Activated CD8-positive, alpha-beta memory T cell treated with anti-CD3 and anti-CD28 coated beads, Interleukin-2, amount 10 ng/mL, durations not matched to agents 7 days and 5 days (primary cell): ENCODE measurements at places on chromosomes 5 and 9. TPM values are rescaled to one million over a fixed set of nuclear protein-coding genes. Genes with fewer than 3 reads are reported as not detected.

GRCh38 chr5:174459832-174460448, 264.4 kb upstream of the MSX2 start:
- DNase-seq: no peak

DNA sequence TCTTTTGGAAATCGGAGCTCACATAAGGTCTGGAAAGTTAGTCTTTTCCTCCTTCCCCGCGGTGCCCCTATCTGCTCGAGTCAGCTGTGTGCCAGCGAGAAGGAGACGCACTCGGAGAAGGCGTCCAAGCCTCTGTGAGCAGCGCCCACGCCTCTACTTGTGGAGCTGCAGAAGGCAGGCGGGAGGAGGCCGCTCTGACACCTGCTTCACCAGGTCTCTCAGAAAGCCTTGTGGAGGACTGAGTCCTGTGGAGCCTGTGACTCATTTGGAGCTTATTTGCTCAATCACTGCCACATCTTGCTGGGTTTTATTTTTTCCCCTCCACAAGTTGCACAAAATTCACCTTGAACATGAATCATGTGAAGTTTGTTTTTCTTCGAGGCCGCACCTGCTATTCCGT, 117.5 kb downstream of the IRX2 start:
- DNase-seq: no peak

DNA sequence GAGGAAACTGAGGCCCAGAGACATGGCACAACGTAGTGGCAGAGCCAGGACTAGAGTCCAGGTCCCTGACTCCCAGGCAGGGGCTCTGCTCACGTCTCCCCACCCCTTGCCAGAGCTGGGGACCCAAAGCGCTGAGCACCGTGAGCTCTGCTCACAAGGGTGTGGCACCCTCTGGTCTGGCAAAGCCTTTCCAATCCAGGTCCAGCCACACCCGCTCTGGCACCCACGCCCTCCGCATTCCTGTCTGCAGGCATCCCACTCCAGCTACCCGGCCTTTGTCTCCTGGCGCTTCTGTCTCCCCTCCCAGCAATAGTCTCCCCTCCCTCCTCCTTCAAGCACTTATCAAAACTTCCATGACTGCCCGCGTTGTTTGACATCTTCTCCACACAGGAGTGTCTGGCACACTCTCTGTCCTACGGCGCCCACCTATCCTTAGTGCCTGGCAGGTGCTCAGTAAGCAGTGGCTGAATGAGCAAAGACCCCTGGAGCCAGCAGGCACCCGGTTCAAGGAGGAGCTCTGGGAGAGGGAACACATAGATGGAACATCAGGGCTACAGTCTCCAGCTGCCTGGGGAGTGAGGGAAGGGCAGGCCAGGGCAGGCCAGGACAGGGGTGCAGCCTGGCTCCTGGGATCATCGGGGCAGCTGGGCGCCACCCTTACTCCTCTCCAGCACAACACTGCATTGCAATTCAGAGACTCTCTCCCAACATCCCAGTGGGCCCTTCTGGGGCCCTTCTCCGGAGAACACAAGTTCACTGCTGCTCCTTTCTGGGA, 12.0 kb downstream of the HIGD2A start:
- DNase-seq: no peak

DNA sequence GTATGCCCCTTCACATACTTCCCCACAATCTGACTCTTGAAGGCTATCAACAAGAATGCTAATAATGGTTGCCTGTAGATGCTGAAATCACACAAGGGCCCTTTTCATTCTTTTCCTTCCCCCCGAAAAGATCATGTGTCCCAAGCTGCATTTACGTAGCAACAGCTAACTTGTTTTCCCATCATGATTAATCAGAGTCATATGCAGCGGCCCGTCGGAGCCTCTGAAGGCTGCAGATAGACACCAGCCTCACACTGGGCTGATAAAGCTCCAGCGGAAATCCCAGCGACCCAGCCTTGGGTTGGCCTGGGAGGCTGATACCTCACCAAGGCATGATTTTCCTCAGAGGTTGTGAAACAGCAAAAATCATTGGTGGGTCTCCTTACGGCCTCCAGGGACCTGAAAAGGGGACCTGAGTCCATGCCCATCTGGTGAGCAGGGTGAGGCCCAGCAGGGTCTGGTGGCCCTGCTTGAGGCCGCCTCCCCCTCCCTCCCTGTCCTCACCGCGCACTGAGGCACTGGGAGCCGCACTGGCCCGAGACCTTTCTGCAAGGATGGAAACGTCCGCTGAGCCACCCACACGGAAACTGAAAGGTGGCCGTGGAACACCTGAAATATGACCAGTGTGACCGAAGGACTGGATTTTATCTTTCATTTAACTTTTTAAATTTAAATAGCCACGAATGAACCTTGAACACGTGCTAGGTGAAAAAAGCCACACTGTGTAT, 114.2 kb upstream of the PHYKPL start:
- DNase-seq: no peak

The IL5 gene
- total RNA-seq: 0.35 TPM

GRCh38 chr5:180623411-180623834, 26.0 kb downstream of the FLT4 start:
- DNase-seq: no peak

DNA sequence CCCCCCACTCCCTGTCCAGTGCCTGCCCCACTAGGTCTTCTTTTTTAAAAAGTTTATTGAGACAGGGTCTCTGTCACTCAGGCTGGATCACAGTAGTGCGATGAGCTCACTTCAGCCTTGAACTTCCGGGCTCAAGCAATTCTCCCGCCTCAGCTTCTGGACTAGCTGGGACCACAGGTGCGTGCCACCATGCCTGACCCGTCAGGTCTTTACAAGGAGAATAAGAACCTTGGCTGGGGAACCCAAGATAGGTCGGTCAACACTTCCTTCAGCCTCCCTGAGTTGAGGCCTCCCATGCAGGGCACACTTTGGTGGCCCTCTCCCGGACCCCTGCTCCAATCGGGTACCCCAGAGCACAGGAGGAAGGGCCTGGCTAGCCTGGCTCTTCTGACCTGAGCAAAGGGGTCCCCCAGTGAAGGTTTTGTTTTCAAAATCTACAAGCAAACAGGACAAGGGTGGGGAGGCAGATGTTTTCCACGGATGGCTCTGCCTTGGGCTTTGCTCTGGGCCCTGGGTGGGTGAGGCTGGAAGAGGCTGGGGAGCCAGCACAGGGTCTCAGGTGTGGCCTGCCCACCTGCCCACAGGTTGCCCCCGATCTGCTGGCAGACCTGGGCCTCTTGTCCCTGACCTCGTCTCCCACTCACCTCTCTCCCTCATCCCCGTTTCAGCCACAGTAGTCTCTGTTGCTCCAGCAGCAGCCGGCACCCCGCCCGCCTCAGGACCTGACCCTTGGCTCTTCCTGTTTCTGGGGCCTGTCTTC, 108.7 kb upstream of the PHYKPL start:
- no peak for DNase-seq

- DNase-seq: no peak
Measured at GRCh38 chr9:34341659-34342295, 12.4 kb downstream of the NUDT2 start.

GRCh38 chr9:78614892-78615291, 318.0 kb downstream of the PSAT1 start:
- DNase-seq: no peak

- no peak for DNase-seq
Measured at GRCh38 chr9:108296056-108296455, 559.7 kb downstream of the ACTL7B start.

The HK3 gene
- total RNA-seq: not detected

DNA sequence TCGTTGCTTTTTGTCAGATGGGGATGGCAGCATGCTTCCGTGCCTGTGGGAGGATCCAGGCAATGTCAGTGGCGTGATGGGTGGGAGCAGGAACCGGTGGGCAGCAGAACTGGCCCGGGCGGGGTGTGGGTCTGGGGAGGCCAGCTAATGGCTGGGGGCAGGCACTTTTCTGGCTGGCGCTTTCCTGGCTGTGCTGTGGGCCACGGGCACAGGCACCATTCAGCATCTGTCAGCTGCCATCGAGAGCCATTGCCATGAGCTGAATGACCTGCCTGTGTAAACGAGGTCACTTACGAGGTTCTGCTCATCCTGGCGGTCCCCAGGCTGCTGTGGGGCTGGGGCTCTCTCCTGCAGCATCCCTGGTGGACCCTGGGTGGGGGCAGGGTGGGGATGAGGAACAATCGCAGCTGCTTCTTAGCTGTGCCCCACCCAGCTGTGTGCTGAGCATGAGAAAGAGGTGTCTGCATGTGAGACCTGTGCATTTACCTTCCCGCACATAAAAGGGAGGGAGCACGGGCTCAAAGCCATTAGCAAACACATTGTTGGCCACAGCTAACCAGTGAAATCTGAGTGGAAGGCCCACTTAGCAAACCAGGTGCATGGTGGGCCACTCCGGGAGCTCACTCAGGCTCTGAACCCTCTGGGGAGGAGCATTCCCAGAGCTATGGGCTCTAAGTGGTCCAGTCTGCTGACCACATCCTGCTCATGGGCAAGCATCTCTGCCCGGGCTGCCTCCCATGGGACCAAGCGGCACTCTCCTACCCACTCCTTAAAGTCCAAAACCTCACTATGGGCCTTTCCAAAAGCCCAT, 41.3 kb upstream of the OLFM1 start:
- DNase-seq: no peak

DNA sequence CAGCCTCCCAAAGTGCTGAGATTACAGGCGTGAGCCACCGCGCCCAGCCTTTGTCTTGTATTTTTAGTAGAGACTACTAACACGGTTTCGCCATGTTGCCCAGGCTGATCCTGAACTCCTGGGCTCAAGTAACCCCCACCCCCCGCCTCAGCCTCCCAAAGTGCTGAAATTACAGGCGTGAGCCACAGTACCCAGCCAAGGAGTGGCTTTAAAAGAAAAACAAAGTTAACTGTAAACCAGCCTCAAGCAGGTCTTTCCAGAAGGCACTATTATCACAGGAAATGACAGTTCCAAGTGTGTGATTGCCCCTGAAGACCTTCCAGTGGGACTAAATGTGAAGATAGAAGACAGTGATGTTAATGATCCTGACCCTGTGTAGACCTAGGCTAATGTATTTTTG, 31.1 kb downstream of the SIL1 start:
- DNase-seq: no peak

DNA sequence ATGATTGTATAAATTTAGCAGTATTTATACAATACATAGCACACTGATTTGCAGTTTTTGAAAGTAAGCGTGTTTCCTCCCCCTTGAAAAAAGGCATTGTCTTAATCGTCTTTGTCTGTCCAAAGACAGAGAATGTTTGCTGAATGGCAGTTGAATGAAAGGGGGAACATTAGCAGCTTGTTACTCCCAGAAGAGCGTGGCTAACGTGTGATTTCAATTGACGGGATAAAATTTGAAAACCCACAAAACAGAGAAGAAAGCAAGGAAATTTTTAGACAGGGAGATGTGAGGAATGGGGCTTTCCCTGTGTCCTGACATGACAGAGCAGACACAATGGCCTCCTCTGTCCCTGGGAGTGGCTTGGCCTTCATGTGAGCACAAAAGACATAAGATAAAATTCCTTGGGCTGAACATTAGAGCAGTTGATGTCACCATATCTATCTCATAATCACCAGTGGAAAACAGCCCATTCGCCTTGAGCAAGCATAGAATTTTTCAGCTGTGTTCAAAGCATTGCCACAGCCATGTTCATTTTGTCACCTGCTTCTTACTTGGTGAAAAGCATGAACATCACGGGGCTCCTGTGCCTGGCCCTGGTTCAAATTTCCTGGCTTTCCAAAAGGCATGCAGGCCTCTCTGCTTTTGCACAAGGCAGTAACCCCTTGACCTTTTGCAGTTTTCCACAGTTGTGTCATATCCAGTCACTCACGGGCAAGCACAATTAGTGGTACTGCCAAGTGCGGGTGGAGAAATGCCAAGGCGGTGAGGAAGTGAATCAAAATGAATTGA, 126.9 kb downstream of the TLE1 start:
- DNase-seq: no peak

The NSA2 gene
- 93.0 TPM for total RNA-seq

The PCDHB3 gene
- not detected for total RNA-seq

DNA sequence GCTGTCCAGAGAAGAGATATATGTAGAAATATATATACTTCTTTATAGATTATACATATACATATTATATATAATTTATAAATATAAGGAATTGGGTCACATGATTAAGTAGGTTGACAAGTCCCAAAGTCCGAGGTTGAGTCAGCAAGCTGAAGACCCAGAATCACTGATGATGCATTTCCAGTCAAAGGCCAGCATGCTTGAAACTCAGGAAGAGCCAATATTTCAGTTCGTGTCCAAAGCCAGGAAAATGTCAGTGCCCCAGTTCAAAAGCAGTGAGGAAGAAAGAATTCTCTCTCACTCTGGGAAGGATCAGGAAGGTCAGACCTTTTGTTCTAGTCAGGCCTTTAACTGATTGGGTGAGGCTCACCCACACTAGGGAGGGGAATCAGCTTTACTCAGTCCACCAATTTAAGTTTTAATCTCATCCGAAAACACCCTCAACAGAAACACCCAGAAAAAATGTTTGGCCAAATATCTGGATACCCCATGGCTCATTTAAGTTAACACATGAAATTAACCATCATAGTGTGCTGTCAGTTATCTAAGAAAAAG, 42.0 kb upstream of the LVRN start:
- no peak for DNase-seq

The SLC27A6 gene
- not detected for total RNA-seq

The HMCN2 gene
- total RNA-seq: not detected
